CD14-positive monocyte (primary cell): ENCODE measurements at places on chromosomes 7 and 10.

DNA sequence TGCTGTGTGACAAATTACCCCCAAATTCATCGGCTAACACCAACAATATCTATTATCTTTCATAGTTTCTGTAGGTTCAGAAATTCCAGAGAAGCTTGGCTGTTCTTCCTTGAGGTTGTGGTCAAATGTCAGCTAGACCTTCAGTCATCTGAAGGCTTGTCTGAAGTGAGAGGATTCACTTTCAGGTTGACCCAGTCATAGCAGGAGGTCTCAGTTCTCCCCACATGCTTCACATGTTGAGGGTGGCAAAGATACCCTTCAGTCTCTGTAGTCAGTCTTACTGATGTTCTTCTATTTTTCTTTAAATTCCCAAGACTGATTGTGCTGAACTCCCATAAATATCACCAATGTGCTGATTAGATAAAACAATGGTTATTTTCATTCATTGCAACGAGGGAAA, 1692.0 kb downstream of the REEP3 start:
- no peak for DNase-seq
- no peak overlapping the region for H3K27ac ChIP-seq
- H3K27me3 ChIP-seq, result no peaks in the 10 kb centered on the region

DNA sequence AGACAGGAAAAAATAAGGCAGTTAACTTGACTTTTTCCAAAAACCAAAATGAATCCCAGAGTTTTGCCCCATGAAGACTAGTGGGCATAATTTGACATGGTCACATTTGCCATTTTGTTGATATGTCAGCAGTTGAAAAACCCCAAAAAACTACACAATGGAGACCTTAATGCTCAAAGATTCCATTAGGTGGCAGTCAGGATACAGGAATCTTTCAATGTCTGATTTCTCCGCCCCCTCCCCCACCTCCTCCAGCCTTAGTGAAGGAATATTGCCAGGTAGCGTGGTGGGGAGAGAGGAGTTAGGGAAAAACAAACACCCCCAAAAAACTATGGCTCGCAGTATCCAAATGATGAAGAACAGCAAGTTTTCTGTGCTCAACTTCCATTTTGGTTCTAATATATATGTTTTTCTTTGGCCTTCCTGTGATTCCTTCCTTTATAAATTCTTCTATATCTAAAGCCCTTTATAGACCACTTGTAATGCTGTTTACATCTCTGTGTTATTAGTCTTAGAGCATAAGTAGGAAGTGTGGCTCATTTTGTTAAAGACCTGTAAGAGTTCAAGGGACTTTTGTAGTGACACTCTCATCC, 6.7 kb upstream of the SMNDC1 start:
- H3K27ac ChIP-seq, result no peak overlapping the region
- DNase-seq, result peak; percentile 60
- H3K4me3 ChIP-seq, result no peak overlapping the region
- no peaks in the 10 kb centered on the region for H3K36me3 ChIP-seq
- peaks cover 11% of the 10 kb centered on the region for H3K4me1 ChIP-seq

- no peak overlapping the region for H3K27ac ChIP-seq
- peaks cover 11% of the 10 kb centered on the region for H3K4me1 ChIP-seq
- H3K27me3 ChIP-seq, result no peaks in the 10 kb centered on the region
These were observed 9.4 kb downstream of the NUDT5 start for GRCh38 chr10:12186323-12186722.

- H3K27ac ChIP-seq, result no peak overlapping the region
- no peak for DNase-seq
- no peaks in the 10 kb centered on the region for H3K4me1 ChIP-seq
- no peaks in the 10 kb centered on the region for H3K36me3 ChIP-seq
- H3K4me3 ChIP-seq, result no peak overlapping the region
- peaks cover 12% of the 10 kb centered on the region for H3K27me3 ChIP-seq
These were observed 5.3 kb downstream of the CPXM2 start for GRCh38 chr10:123886292-123886691.

DNA sequence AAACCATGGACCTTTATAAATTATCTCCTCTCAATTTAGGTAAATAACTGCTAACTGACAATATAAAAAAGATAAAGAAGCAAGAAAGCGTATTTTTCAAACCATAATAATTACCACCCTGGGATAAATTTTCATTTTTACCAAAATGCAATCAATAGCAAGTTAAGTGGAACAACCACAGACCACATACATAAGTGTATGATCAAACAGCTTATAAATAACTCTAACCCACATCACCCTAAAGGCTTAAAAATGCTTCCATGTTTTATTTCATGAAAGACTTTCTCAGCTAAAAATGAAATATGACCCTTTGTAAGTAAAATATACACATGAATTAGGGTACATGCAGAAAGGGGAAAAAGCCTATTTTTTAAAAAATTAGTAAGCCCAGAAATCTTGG, 156.5 kb downstream of the SGMS1 start:
- no peaks in the 10 kb centered on the region for H3K36me3 ChIP-seq
- no peak for DNase-seq
- no peak overlapping the region for H3K4me3 ChIP-seq
- no peak overlapping the region for H3K27ac ChIP-seq

- H3K4me1 ChIP-seq, result no peaks in the 10 kb centered on the region
- no peak overlapping the region for H3K27ac ChIP-seq
- H3K4me3 ChIP-seq, result no peak overlapping the region
- no peaks in the 10 kb centered on the region for H3K27me3 ChIP-seq
These were observed 98.8 kb upstream of the BMPER start for GRCh38 chr7:33806298-33807154.

GRCh38 chr7:149800169-149800555, 26.8 kb upstream of the ZNF467 start:
- no peaks in the 10 kb centered on the region for H3K27me3 ChIP-seq
- no peak overlapping the region for H3K27ac ChIP-seq
- H3K36me3 ChIP-seq, result no peaks in the 10 kb centered on the region
- DNase-seq, result no peak
- no peak overlapping the region for H3K4me3 ChIP-seq

DNA sequence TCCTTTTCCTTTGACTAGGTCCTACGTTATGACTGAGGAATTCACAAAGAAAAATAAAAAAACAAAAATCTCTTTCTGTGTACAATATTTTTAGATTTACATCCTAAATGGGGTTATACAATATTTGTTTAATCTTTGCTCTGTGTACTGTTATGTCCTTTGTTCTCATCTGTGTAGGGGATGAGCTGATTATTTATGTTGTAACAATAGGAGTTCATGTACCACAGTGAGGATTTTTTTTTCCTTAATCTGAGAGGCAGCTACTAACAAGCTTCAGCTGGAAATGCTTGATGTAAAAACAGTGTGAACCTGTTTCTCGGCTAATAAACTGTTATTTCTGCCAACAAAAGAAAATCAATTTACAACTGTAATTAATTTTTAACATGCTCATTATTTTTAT, 58.0 kb downstream of the ORC5 start:
- peaks cover 16% of the 10 kb centered on the region for H3K36me3 ChIP-seq
- no peak for DNase-seq
- H3K27me3 ChIP-seq, result no peaks in the 10 kb centered on the region
- H3K4me1 ChIP-seq, result no peaks in the 10 kb centered on the region

DNA sequence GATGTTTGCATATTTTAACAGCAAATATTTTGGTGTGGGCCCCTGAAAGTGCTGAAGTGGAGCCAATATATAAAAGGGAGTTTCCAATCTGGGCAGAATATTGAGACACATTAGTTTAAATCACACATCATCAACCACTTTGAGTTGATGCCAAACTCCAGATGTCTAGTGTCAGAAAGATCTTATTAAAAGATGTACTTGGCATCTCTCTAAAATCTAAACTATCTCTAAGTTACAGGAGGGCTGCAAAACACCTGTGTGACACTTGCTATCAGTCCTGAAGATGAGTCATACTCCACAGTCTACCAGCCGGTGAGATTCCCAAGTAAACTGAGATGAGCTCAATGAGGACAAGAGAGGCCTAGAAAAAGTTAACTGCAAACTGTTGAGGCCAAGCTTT, 11.4 kb downstream of the JAZF1 start:
- no peak overlapping the region for H3K27ac ChIP-seq
- no peak for DNase-seq
- no peak overlapping the region for H3K4me3 ChIP-seq

- H3K27me3 ChIP-seq, result peaks cover 21% of the 10 kb centered on the region
- no peak for DNase-seq
These were observed 4.8 kb upstream of the ADRB1 start for GRCh38 chr10:114038819-114039218.

GRCh38 chr10:42928064-42928463, 145.5 kb downstream of the BMS1 start:
- H3K4me3 ChIP-seq, result no peak overlapping the region
- H3K27ac ChIP-seq, result no peak overlapping the region
- no peaks in the 10 kb centered on the region for H3K36me3 ChIP-seq
- no peak for DNase-seq
- H3K27me3 ChIP-seq, result no peaks in the 10 kb centered on the region
- peaks cover 7% of the 10 kb centered on the region for H3K4me1 ChIP-seq

DNA sequence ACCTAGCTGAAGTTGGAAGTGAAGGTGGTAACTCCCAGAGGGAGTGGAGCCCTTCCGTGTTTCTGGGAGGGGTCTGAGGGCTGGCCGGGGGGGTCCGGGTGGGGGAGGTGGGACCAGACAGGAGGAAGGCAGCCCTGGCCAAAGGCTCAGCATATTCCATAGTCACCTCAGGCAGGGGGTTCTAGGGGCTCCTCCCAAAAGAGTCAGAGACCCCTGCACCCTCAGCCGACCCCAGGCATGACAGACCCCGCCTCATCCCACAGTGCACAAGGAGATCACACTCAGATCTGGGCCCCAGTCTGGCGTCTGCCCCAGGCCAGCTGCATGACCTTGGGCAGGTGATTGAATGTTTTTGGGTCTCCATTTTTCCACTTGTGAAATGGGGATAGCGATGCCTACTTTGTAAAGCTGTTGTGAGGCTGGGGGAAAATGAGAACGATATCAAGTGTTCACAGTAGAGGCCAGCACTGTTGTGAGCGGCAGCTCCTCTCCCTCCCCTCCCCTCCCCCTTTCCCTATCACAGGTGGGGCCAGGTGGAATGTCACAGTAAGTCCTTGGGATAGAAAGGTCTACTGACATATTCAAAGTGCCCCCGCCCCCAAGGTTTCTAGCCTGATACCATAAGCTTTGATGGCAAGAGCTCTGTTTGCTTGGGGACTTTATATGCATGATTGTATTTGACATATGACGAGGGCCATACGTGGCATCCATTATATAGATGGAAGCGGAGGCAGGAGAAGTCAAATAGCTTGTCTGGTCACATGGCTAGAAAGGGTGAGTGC, 33.3 kb downstream of the DNAJB12 start:
- no peaks in the 10 kb centered on the region for H3K36me3 ChIP-seq
- H3K4me3 ChIP-seq, result peak overlapping the region; percentile 73
- H3K27ac ChIP-seq, result peak overlapping the region; percentile 98
- DNase-seq, result no peak
- H3K4me1 ChIP-seq, result peaks cover 79% of the 10 kb centered on the region

- H3K36me3 ChIP-seq, result no peaks in the 10 kb centered on the region
- no peaks in the 10 kb centered on the region for H3K27me3 ChIP-seq
- H3K4me1 ChIP-seq, result no peaks in the 10 kb centered on the region
- no peak overlapping the region for H3K27ac ChIP-seq
- no peak overlapping the region for H3K4me3 ChIP-seq
These were observed 868.1 kb upstream of the AUTS2 start for GRCh38 chr7:68730194-68730593.

GRCh38 chr7:105261689-105262088, 127.0 kb downstream of the SRPK2 start:
- H3K4me1 ChIP-seq, result no peaks in the 10 kb centered on the region
- no peaks in the 10 kb centered on the region for H3K36me3 ChIP-seq
- H3K4me3 ChIP-seq, result no peak overlapping the region
- no peak for DNase-seq

DNA sequence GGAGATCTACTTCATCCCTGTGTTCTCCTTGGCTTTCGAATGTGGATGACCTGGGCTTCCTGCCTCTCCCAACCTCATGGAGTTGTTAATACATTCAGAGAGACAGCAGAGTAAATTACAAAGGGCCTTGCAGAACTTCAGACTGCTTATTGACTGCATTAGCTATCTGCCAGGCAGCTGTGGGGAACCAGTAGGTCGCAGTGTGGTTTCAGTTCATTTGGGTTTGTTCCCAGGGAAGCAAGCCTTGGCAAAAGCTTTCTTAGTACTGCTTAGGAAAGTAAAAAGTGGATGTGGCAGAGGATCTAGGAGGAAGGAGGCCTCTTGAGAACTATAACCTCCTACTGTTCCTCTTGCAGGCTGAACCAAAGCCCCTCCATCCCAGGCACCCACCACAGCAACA, 9.2 kb downstream of the NPFFR1 start:
- H3K4me1 ChIP-seq, result peaks cover 53% of the 10 kb centered on the region
- no peaks in the 10 kb centered on the region for H3K36me3 ChIP-seq
- no peak overlapping the region for H3K4me3 ChIP-seq
- no peak overlapping the region for H3K27ac ChIP-seq
- no peak for DNase-seq
- H3K27me3 ChIP-seq, result no peaks in the 10 kb centered on the region

GRCh38 chr7:134462337-134462925, 3.5 kb upstream of the AKR1B1 start:
- DNase-seq, result no peak
- H3K4me3 ChIP-seq, result no peak overlapping the region
- no peaks in the 10 kb centered on the region for H3K36me3 ChIP-seq
- no peaks in the 10 kb centered on the region for H3K27me3 ChIP-seq
- no peak overlapping the region for H3K27ac ChIP-seq
- H3K4me1 ChIP-seq, result peaks cover 22% of the 10 kb centered on the region

GRCh38 chr10:11882646-11883375, 59.7 kb downstream of the PROSER2 start:
- H3K4me1 ChIP-seq, result no peaks in the 10 kb centered on the region
- H3K36me3 ChIP-seq, result no peaks in the 10 kb centered on the region
- DNase-seq, result no peak
- no peak overlapping the region for H3K27ac ChIP-seq

DNA sequence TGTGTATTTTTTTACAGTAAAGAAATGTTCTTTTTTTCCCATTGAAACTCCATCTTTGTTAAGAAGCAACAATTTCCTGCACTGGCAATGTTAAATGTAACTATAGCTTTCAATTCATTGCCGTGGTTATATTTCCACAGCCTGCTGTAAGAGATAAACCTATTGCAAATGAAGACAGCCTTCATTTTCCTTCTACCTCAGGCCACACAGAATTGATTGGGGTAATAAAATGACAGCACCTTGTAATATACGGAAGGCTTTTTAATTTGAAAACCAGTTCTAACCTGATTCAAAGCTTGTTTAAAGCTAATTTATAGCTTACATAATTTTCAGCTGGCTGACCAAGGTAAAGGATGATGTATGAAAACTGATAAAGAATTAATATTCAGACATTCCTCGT, 161.9 kb downstream of the PHF14 start:
- H3K27ac ChIP-seq, result no peak overlapping the region
- no peaks in the 10 kb centered on the region for H3K27me3 ChIP-seq
- no peak overlapping the region for H3K4me3 ChIP-seq
